AG20443 (cell line): ENCODE measurements at places on chromosomes 1 and 21.

DNA sequence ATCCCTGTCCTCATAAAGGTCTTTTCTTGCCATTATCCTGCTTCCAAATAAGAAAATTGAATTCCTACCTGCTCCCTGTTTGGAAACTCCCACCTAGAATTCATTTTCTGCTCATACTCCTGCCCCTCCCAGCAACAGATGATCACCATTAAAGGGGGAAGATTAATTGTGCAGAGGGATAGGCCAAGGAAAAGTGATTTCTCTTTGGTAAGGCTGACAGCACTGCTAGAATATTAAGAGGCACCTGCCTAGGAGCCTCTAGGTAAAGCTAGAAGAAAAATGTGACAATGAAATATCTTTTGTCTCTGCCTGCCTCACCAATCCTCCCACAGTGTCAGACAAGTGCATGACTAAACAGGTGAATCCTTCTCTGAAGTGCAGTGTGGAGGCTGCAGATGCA, 77.0 kb upstream of the SPATA6 start:
- no peak for DNase-seq

DNA sequence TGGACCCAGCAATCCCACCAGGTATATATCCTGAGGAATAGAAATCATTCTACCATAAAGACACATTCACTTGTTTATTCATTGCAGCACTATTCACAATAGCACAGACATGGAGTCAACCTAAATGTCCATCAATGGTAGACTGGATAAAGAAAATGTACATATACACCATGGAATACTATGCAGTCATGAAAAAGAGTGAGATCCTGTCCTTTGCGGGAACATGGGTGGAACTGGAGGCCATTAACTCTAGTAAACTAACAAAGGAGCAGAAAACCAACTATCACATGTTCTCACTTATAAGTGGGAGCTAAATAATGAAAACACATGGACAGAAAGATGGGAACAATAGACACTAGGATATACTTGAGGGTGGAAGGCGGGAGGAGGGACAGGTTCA, 36.1 kb upstream of the PRKACB start:
- DNase-seq = no peak

DNA sequence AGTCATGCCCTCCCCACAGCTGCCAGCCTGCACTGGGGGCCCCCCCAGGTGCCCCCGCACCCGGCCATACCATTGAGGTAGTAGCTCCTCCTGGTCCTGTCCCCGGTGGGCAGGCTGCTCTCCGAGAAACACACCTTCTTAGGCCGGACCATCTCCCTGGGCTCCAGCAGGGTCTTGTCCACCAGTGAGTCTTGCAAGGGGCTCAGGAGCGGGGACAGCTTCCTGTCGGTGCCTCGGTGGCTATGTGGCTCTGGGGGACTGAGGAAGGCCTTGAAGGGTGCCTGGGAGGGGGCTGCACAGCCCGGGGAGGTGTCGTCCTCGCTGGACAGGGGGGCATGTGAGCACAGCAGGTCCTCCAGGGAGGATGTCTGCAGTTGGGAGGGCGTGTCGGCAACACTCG, 12.9 kb upstream of the FTCD start:
- DNase-seq = no peak

- DNase-seq = no peak
Measured at GRCh38 chr1:111745675-111746613, 6.7 kb upstream of the INKA2 start.

GRCh38 chr21:46500224-46500861, 41.7 kb downstream of the DIP2A start:
- peak; percentile 25 for DNase-seq

DNA sequence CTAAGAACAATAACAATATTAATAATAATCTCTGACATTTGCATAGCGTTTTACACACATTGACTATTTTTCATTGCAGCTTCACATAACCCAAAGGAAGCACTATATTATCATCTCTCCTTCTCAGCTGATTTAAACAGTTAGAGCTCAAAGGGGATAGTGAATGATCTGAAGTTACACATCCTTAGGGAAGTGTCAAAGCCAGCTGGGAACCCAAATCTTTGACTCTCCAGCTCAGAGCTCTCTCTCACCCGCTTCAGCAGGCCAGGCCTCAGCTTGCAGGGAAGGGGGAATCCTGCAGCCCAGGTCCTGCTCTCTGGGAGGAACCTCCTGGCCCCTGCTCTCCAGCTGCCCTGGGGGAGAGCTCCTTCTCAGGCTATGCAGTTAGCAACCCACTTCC, 26.3 kb downstream of the PLEKHA6 start:
- no peak for DNase-seq

GRCh38 chr1:204623894-204624361, 61.6 kb downstream of the LRRN2 start:
- no peak for DNase-seq

GRCh38 chr1:204087893-204088528, 15.1 kb downstream of the SOX13 start:
- DNase-seq = no peak

DNA sequence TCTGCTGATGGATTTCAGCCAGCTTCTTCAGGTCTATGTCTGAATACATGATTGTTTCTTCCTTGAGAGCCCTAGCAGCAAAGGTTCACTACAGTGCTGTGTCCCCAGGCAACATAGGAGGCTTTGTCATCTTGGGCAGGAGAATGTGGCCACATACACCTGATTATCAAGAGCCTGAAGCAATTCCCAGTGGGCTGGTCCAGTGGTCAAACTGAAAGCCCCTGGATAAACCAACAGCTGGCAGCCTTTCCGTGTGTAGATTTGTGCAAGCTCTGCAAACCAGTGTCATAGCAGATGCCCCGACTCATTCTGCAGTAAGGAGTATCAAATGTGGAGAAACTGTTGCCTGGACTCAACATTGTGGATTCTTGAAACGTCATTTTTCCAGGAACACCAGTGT, 2.3 kb upstream of the GIPC2 start:
- DNase-seq = no peak

GRCh38 chr1:65277605-65278347, 31.6 kb upstream of the DNAJC6 start:
- DNase-seq = no peak

DNA sequence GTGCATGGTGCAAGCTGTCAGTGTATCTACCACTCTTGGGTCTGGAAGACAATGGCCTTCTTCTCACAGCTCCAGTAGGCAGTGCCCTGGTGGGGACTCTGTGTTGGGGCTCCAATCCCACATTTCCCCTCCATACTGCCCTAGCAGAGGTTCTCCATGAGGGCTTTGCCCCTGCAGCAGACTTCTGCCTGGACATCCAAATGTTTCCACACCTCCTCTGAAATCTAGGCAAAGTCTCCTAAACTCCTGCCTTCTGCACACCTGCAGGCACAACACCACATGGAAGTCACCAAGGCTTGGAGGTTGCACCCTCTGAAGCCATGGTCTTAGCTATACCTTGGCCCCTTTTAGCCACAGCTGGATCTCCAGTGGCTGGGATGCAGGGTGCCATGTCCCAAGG, 31.8 kb upstream of the CITED4 start:
- no peak for DNase-seq

GRCh38 chr1:33854091-33854490, 9.8 kb upstream of the HMGB4 start:
- no peak for DNase-seq

DNA sequence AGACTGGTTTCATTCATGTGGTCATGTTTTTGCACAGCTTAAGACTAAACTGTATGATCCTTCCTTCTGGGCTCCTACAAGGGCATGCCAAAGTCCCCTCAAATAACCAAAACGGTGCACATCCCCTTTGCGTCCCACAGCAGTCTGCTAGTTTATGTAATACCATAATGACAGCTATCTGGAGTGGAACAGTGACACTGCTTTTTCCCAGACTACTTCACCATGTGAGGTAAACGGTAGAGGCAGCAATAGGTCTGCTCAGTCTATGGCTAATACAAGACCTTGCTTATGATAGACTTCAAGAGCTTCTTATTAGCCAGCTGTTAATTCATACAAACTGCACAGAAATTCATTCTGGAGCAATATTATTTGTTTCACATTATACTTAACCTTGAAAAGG, 395.5 kb downstream of the SMYD3 start:
- no peak for DNase-seq

GRCh38 chr1:188058801-188059200, 1230.1 kb downstream of the PLA2G4A start:
- no peak for DNase-seq

DNA sequence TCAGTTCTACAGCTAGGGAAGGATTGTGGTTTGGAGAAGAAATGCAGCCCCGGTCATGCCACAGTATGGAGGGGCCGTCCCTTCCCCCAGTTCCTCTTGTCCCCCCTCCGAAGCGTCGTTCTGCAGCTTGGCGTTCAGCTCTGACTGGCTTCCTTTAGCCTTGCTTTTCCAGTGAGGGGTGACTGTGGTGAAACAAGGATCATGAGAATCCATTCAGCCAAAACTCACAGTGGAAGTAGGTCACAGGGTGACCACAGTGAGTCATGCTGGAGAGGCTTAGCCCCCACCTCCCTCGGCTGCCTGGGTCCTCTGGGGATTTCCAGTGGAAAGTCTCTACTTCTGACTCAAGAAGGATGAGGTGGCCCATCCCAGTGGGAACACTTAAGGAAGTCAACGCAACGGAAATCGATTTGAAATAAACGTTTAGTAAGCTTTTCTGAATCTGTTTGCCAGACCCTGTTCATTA, 37.3 kb upstream of the COL6A2 start:
- DNase-seq = peak; percentile 90

DNA sequence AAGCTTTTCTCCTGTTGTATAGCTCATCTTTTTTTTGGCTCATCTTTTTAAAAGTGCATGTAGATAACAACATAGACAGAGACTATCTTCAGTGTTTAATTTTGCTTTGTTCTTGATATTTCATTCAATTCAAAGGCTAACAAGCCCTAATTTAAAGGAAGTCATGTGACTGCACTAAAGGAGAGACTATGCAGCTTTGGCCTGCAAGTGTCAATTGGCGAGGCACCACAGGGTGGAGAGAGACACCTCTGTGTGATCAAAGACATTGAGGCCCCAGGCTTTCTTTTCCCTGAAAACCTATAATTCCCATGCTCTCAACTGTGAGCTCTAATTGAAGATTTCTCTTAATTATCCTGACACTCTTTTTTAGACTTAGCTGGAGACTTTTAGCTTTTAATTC, 53.6 kb downstream of the CHODL start:
- no peak for DNase-seq

- DNase-seq = no peak
Measured at GRCh38 chr1:55044617-55045397, 5.5 kb downstream of the PCSK9 start.

- DNase-seq = no peak
Measured at GRCh38 chr1:200438911-200439310, 29.1 kb upstream of the ZNF281 start.
